ENCODE measurements at places on chromosomes 4 and X.

GRCh38 chr4:165327211-165328100, at the start of gene MSMO1:
MSMO1 (plus strand) TSS chr4:165327669; CDS start chr4:165333371, 5,702 bp downstream.
- DNase-seq, result peak; percentile 100

- no peak for DNase-seq
These were observed 17.7 kb upstream of the MRFAP1 start for GRCh38 chr4:6622744-6623143.

DNA sequence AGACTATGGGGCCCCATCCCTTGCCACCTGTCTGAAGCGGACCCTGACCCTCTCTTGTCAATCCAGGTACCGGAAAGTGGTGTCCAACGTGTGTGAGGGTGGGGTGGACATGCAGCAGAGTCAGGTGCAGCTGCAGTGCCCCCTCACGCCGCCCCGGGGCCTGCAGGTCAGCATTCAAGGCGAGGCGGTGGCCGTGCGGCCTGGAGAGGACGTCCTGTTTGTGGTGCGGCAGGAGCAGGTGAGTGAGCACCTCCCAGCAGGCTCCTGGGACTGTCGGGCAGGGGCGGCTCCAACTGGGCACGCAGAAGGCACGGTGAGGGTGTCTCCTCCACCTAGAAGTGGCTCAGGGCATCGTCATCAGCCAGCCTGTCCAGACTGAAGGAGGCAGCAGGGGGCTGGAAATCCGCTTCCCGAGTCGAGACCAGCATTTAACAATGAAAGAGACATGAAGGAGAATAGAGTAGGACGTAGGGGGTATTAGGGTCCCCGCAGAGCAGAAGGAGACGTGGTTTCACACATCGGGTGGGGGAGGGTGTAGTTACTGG, 221.6 kb downstream of the AFAP1 start:
- DNase-seq, result no peak

GRCh38 chr4:20196476-20196875, 55.2 kb upstream of the SLIT2 start:
- no peak for DNase-seq

GRCh38 chr4:165662341-165662740, 210.7 kb upstream of the TLL1 start:
- no peak for DNase-seq

DNA sequence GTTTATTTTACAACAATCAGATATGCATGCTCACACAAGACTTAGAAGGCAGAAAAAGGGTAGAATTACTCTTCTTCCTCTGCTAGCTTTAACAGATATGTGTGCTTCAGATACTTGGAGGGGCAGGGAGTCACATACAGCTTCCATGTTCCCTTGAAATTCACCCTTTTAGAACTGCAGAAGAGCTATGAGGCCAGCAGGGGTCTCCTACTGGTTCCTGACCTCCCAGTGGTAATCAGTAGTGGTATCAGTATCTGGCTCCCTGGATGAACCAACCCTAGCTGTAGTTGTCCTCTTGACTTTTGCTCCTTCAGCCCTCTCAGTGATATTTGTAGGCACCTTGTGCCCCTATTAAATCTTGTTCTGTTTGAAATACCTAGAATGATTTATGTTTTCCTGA, 81.5 kb downstream of the RCHY1 start:
- no peak for DNase-seq

DNA sequence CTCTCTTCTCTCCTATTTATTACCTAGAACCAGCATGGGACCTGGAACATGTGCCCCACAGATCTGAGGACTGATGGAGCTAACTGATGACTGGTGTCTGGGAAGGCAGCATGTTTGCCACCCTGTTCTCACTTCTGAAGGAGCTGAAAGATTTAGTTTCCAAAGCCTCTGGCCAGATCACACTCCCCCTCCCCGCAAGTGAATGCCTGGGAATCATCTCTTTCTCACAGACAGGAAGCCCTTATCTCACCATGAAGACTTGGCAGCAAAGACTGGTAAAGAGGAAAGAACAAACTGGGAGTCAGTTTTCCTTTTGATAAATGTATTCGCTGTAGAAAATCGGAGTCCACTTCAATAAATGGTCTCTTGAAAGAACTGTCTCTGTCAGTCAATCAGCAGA, 21.0 kb upstream of the PCYT1B start:
- no peak for DNase-seq
